ENCODE measurements at places on chromosomes 1 and 21. TPM values are rescaled to one million over a fixed set of nuclear protein-coding genes. Genes with fewer than 3 reads are reported as not detected.

SYTL1 gene
- 37.2 TPM for total RNA-seq

DNA sequence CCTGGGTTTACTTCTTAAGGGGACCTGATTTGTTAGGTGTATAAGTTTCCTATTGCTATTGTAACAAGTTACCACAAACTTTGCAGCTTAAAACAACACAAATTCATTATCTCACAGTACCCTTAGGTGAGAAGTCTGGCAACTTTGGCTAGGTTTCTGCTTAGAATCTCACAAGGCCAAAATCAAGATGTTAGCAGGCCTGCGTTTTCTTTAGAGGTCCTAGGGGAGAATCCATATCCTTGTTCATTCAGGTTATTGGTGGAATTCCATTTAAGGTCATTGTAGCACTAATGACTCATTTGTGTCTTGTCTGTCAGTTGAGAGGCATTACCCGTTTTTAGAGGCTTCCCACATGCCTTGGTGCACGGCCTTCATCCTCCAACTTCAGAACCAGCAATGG is 8.2 kb upstream of the SH2D1B start:
- no peak for DNase-seq

DNA sequence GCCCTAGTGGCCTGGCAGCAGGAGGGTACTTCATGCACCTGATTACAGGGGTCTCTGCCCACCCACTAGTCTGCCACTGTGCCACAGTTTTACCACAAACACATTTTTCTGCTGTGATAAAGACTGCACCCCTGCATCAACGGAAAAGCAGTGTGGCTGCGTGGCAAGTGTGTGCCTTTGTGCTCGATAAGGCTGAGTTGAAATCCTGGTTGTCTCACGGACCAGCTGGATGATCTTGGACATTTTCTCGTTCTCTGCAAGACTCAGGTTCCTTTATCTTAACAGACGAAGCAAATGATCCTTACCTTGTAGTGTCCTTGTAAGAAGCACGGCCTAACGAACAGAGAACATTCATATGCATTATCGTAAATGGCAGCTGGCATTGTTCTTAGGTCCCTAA is 10.2 kb downstream of the GRHL3 start:
- no peak for DNase-seq

DNA sequence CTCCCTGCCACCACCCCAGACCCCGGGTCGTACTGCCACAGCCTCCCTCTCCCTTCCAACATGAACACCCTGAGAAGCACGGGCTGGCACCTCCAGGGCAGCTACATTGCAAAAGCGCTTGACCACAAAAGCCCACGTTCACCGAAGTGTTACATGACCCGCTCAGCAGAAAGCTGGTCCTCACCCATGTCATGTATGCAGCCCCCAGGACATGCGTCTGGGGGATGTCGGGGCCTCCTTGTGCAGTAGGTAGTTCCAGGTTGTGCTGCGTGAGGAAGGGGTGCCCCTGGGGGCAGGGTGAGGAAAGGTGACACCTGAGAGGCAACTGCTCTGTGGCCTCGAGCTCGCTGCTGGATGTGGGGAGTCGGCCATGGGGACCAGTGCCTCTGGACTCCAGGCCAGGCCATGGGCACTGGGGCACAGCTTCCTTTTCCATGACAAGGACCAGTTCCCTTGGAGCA is 102.0 kb upstream of the C1orf174 start:
- no peak for DNase-seq

- no peak for DNase-seq
Observed at GRCh38 chr1:37752213-37752582, 12.7 kb downstream of the EPHA10 start.

DNA sequence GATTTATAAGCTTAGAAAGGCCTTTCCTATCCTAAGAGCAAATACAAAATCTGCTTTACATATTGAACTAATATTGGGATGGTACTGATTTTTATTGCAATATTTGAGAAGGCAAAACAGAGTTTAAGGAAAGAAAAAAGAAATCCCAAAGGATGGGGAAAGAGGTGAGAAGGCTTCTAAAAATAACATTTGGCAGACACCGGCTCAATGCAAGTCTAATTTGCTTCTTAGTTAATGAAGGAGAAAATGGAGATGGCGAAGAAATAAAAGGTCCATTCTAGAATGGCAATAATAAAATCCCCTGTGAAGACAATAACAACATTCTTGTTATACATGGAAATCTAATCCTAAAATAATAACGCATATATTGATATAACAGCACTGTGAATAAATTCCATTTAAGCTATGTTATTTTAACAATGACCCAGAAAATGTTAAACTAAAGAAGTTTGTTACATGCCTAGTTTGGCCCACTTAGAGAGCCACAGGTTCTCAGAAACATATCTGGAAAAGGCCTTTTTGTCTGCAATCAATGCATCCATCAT is 117.7 kb downstream of the HLCS start:
- DNase-seq, result no peak

- DNase-seq, result no peak
Observed at GRCh38 chr1:166813508-166814223, 25.6 kb upstream of the POGK start.

DNA sequence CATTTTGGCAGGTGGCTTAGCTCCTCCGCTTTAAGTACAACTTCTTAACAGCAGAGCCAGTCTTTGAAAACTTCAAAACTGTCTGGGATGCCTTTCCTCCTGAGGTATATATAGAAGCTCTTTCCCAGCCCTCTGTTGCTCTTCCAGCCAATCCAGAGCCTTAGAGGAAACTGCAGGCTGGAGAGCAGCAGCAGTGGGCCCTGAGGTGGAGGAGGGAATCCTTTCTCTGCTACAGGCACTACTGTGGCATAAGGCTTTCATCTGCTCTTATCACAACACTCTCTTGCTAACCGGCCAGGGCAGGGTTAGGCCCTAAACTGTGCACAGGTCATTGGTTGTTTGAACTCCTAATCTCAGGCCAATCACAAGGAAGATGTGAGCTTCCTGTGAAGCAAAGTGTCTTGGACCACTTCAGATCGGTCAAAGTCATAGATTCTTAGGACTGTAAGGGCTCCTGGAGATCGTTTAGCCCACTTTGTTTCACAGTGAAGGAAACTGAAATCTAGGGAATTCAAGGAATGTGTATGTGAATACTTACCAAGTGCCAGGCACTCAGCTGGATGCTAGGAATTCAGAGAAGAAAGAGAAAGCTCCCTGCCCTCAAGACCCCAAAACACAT is at the start of gene RGS5:
Gene RGS5, minus strand, starts transcription at position 84 of the 619 bp plus-strand sequence. Its CDS starts 81 bp downstream, at position 3.
- DNase-seq, result no peak

PTAFR gene
- 0.48 TPM for total RNA-seq

DNA sequence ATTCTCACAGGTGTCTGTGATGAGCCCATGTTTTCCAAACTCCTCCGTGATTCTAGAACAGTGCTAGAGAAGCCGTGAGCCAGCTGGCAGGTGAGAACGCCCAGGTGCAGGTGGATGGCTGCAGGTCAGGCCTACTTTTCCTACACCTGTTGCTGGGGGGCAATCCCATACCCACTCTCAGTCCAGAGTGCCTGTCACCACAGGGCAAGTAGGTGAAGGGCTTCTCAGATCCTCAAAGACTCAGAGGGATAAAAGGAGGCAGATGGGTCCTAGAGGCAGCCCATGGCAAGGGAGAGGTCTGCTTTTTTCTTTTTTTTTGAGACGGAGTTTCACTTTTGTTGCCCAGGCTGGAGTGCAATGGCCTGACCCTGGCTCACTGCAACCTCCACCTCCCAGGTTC is 50.7 kb upstream of the H6PD start:
- no peak for DNase-seq

- no peak for DNase-seq
Observed at GRCh38 chr1:184423649-184424048, 36.8 kb downstream of the C1orf21 start.

DNA sequence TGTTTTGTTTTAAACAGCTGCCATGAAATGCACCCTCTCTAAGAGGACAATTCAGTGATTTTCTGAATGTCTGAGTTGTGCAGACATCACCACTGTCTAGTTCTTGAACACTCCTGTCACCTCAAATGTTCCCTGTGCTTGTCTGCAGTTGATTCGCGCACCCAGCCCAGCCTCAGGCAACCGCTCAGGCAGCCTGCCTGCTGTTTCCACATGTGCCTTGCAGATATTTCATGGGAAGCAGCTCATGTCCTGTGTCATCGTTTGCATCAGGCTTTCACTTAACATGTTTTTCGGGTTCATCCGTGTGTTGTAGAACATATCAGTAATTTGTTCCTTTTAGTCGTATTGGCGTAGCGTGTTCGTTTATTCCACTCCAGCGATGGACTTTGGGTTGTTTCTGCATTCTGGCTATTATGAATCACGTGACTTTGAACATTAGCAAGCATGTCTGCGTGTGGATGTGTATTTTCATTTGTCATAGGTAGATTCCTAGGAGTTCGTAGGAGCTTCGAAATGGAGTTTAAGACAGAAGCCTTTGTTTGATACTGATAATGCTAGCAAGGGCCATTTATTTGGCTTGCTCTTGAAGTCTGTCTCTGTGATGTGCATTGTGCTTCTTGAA is 12.1 kb downstream of the ADARB1 start:
- DNase-seq, result no peak

DNA sequence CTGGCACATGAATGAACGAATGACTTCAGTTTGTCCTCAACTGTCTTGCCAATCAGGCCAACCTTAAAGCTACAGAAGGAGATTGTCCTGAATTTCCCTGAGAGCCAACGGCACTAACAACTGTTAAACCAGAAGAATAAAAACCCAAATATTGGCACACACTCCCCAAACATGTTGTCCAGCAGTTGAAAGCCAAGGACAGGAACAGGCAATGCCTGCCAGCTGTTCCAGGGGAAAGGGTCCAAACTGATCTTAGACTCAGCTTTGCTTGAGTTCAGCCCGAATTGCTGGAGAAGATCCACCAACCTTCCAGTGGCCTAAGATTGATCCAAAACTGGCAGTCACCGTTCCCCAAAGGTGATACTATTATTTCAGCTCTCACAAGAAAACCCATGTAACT is 22.4 kb upstream of the AHCTF1 start:
- DNase-seq, result no peak

SRGAP2 gene
- 58.6 TPM for total RNA-seq

GRCh38 chr1:41559331-41559730 is 74.8 kb upstream of the EDN2 start:
- peak; percentile 39 for DNase-seq

DNA sequence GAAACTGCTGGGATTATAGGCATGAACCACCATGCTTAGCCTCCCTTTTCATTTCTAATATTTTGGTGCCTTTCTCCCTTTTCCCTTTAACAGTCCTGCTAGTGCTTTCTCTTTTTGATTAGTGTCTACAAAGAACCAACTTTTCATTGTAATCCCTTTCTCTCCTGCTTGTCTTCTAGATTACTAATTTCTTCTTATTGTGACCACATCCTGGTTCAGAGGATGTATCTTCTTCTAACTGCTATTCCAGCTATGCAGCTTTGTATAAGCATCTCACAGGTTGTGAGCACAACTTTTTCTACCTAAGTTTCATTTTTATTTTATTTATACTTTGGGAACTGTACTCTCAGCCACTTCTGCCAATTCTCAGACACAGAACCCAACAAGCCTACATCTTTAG is 14.7 kb downstream of the ZNF648 start:
- DNase-seq, result no peak

GRCh38 chr1:1616045-1616790 is 918 bp downstream of the MIB2 start:
- DNase-seq, result no peak

DNA sequence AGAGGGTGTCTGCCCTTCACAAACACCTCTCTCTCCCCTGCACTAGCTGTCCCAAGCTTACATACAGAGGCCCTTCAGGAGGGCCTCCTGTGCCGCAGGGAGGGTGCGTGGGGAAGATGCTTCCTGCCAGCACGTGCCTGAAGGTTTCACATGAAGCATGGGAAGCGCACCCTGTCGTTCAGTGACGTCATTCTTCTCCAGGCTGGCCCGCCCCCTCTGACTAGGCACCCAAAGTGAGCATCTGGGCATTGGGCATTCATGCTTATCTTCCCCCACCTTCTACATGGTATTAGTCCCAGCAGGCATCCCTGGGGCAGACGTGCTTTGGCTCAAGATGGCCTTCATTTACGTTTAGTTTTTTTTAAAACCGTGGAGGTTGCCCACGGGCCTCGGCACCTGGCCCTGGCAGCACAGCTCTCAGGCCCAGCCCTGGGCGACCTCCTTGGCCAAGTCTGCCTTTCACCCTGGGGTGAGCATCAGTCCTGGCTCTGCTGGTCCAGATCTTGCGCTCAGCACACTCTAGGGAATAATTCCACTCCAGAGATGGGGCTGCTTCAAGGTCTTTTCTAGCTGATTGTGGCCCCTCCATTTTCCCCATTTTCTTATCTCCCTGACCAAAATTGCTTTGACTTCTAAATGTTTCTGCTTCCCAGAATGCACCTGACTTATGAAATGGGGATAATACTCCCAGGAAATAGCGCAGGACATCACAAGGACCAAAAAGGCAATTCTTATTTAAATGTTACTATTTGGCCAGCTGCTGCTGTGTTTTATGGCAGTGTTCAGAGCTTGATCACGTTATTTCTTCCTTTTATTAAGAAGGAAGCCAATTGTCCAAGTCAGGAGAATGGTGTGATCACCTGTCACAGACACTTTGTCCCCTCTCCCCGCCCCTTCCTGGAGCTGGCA is 6.1 kb downstream of the NPPA start:
- DNase-seq, result no peak

DNA sequence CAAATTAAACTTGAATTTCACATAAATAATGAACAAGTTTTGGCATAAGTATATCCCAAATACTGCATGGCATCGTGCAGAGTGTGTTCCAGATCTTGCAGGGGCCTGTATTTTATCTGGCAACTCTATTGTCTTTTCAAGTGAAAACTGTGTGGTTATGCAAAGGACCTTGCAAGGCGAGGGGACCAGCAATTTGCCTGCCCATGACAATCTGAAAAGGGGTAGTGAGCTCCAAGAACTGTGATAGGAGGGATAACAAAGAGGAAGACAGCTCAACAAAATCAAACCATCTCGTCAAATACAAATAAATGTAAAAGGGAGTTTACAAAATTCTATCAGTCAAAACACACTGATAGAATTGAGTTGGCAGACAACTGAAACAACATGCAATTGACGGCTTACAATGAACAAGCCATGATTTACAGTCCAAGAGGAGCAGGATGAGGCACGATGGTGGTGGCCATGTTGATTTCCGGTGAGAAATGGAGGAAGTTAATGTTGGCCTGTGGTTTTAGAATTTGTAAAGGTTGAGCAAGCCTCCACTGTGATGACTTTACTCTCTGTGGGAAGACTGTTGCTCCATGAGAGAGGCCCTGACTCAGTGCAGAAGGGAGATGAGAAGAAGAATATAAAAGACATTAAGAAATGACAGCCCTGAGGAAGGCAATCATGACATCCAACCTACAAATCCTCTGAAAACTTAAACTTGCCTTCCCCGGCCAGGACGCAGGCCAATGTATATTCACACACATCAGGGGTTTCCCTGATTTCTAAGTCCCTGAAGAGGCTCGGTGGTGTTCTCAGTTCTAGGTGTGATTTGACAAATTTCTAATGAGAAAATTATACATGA is 132.2 kb downstream of the ADSS2 start:
- no peak for DNase-seq

- DNase-seq, result no peak
Observed at GRCh38 chr1:151210830-151211229, 12.5 kb downstream of the PIP5K1A start.
